ENCODE measurements at places on chromosomes 16 and 17. TPM values are rescaled to one million over a fixed set of nuclear protein-coding genes. Genes with fewer than 3 reads are reported as not detected.

DNA sequence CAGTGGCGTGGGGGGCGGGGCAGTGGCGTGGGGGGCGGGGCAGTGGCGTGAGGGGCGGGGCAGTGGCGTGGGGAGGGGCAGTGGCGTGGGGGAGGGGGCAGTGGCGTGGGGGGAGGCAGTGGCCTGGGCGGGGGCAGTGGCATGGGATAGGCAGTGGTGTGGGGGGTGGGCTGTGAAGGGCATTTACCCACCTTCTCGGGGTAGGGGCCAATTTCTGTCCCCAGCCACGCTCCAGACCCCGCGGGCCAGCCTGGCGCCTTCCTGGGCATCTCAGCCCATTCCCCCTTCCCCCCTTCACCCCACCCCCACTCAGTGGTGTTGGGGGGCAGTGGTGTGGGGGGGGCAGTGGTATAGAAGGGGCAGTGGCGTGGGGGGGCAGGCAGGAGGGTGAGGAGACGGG lies 92.7 kb downstream of the LITAF start:
- DNase-seq, result peak; percentile 70

GRCh38 chr16:86727131-86727530 lies 148.8 kb downstream of the FOXL1 start:
- DNase-seq, result no peak

GRCh38 chr17:37086334-37086733 lies 137.6 kb downstream of the AATF start:
- no peak for DNase-seq

GRCh38 chr16:1088295-1089170 lies 7.5 kb downstream of the C1QTNF8 start:
- DNase-seq, result no peak

DNA sequence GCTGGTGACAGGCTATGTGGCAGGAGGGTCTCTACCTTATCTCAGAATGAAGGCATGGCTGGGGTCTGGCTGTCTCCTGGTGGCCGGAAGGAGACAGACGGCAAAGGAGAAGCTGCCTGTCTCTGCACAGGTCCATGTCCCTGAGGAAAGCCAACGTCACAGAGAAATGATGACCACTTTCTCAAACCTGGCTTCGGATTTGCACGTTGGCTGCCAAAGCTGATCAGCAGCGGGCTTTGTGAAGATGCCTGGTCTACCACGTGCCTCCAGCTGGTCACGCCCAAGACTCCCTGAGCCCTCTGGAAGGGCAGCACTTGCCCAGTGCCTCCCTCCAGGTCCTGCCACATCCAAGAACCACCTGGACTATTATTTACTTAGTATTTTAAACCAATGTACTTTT lies 8.4 kb downstream of the DEXI start:
- no peak for DNase-seq

- no peak for DNase-seq
Measured at GRCh38 chr17:3896108-3896967, 3.5 kb upstream of the CAMKK1 start.

DNA sequence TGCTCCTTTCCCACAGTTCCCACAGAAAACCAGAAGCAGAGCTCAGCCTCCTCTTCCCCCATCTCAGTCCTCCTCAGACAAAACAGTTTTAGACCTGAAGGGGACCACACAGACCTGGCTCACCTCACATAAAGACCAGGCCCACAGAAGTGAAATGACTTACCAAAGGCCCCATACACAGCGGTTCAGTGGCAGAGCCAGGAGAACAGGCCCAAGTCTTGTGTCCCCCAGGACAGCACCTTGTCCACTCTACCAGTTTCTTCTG lies 5.3 kb downstream of the UBTF start:
- no peak for DNase-seq

DNA sequence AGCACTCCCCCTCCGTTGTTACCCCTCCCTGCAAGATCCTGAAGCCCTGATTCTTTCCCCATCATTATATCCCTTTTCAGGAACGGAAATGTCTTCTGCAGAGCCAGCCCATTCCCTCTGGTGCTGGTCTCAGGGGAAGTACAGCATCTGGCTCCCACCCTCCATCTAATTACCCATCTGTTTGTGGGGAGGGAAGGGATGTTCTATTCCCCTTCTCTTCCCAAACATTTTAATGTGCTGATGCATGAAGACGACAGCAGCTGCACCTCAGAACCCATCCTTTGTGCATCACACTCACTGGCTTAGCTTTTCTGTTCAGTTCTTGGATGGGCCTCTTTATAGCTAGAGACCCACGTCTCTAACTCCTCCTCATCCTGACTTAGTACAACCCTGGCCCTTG lies 367.2 kb downstream of the CDH13 start:
- no peak for DNase-seq

DNA sequence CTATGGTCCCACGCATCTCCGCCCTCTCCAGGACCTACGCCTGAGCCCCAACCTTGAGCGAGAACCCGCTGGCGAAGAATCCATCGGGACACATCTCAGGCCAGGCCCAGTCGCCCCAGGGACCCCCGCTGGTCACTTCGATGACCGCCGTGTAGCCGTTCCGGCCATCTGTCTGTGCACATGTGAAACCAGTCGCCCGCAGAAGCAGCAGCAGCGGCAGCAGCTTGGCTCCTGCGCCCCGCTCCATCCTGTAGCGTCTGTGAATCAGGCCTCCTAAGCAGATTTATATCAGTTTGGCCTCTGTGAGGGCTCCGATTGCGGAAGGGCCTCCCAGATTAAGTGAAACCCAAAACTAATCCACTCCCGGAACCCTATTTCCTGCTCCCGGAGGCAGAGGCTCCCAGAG lies at the start of gene VMO1:
Gene VMO1 (minus strand): TSS at position 259 of the 406 bp plus-strand sequence. CDS start 12 bp downstream, at position 247.
- peak; percentile 73 for DNase-seq

DNA sequence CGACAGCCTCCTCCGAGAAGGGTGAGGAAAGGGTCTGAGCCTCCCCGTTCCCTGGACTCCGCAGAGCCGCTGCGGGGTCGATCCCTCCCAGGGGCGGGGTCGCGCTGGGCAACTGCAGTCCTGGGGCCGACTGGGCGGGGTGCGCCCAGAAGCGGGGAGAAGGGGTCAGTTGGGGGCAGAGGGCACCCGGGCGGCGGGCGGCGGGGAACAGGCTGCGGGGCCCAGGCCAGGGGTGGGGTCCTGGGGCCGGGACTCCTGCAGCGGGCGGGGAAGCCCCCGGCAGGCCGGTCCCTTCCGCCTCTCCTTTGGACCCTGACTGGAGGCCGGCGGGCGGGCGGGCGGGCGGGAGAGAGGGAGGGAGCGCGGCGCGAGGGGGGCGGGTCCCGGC lies 352 bp downstream of the GGNBP2 start:
- no peak for DNase-seq

GRCh38 chr16:31453255-31454204 lies 5.8 kb upstream of the ARMC5 start:
- no peak for DNase-seq

GRCh38 chr16:8764525-8765250 lies 32.8 kb downstream of the TMEM186 start:
- no peak for DNase-seq

- DNase-seq, result peak; percentile 71
Measured at GRCh38 chr17:49993423-49994060, 1.5 kb downstream of the DLX3 start.

DNA sequence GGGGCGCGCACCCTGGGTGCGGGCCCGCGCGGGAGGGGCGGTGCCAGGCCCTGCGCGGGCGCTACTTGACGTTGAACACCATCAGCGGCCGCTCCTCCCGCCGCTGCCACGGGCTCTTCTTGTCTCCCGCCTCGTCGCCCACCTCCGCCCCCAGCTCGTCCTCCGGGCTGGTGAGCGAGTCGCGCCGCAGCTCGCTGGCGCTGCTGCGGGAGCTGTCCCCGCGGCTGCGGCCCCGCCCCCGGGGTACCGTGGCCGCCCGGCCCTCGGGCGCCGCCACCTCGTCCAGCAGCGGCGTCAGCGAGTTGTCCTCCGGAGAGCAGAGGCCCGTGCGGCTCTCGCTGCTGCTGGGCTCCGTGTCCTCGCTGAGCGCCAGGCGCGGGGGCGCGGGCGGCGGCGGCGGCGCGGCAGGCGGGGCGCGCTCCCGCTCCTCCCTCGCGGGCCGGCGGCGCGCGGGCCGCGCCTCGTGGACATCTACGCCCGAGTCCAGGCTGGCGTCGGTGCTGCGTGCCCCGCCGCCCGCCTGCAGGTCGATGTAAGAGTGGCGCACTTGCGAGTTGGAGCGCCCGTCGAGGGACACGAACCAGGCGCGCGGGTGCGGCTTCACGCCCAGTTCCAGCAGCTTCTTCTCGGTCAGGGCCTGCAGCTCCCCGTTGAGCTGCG lies 8.7 kb downstream of the GRN start:
- DNase-seq, result no peak

- DNase-seq, result no peak
Measured at GRCh38 chr16:67084345-67085028, 25.3 kb upstream of the PHAF1 start.

DNA sequence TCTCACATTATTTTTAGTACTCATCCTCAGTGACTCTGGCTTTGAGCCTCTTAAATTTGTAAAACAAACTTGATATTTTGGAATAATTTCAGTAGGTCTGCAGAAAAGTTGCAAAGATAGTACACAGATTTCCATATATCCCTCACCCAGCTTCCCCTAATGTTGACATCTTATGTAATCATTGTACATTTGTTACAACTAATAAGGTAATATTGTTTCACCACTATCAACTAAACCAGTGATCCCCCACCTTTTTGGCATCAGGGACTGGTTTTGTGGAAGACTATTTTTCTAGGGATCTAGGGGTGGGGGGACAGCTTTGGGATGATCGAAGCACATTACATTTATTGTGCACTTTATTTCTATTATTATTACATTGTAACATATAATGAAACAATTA lies 391.2 kb downstream of the CA10 start:
- no peak for DNase-seq

GRCh38 chr17:67435786-67436185 lies 58.7 kb downstream of the PITPNC1 start:
- no peak for DNase-seq

GRCh38 chr17:56717471-56717870 lies 116.2 kb downstream of the C17orf67 start:
- DNase-seq, result no peak

DNA sequence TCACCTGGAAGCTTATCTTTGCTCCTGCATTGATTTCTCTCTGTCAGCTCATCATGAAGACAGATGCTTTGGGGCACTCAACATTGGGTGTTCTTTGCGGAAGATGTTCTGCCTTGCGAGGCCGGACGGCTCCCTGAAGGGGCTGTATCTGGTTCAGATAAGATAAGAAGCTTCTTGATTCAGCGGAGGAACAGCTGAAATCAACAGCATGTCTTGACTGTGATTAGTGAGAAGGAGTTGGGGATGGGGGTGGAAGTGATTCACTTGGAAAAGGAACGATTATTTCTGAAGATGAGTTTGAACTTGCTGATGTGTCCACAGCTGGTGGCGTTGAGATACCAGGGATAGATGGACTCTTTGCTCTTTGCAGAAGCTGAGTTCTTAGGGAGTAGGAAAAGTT lies 126.9 kb upstream of the WSCD1 start:
- no peak for DNase-seq

DNA sequence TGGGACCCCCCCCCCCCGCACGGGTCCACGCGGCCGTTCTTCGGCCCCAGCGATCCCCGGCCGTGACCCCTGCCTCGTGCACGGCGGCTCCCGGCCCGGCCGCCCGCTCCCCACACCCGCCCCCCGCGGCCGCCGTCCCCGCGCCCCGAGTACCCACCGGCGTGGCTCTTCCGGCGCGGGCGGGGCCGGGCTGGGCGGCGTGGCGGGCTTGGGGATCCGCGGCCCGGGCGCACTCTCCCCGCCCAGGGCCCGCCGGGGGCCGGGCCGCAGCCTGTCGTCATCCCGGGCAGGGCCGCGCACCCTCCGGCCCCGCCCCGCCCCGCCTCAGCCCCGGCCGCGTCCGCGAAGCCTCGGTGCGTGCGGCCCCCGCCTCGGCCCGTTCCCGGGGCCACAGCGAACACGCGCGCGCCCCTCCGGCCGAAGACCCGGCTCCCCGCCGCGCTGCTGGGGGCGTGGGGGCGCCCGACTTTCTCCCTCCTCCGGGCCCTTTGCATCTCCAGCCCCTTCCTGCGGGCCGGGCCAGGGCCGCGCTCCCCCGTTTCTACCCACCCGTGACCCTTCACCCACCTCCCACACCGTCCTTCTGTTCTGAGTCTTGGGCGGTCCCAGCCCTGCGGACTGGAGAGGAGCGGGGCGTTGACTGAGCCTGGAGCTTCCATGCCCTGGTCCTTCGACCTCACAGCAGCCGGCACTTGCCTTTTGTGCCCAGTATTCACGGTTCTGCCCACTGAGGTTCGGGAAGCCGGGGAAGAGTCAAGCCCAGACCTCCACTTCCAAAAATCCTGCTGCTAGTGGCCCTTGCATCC lies 840 bp downstream of the MYO1C start:
- DNase-seq, result peak; percentile 96

DNA sequence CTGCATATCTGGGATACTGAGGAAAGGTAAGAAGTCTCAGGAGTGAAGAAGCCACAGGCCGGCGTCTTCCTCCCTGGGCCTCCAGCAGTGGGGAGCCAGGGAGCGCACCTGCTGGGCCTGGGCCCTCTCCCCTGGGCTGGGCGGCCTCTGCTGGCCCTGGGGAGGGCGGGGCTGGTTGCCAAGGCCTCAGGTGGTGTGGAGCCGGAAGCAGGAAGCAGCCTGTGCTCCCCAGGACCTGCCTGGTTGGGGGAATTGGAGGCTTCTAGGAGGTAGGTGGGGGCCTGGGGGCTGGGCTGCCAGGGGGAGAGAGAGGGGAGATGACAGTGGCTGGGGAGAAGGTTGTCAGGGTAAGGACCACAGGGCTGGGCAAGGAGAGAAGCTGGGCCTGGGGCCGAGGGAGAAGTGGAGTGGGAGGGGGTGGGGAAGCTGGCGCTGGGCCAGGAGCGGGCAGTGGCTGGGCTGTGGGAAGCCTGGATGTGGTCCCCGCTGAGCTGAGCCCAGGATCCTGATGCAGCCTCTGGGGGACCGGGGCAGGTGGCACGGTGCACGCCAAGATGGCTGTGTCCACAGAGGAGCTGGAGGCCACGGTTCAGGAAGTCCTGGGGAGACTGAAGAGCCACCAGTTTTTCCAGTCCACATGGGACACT lies at the start of gene SMIM22:
Gene SMIM22 (plus strand): TSS at position 189 of the 647 bp plus-strand sequence. CDS start 366 bp downstream, at position 555.
- DNase-seq, result peak; percentile 65

- no peak for DNase-seq
Measured at GRCh38 chr16:27251541-27252205, 16.9 kb downstream of the NSMCE1 start.

KREMEN2 gene
- polyA plus RNA-seq, result 0.77 TPM

SLC12A3 gene
- polyA plus RNA-seq, result not detected

HS3ST3A1 gene
- polyA plus RNA-seq, result 22.6 TPM

ZNF778 gene
- polyA plus RNA-seq, result 10.8 TPM

PROCA1 gene
- polyA plus RNA-seq, result 7.1 TPM

B9D1 gene
- polyA plus RNA-seq, result 75.0 TPM

MT1F gene
- 13.0 TPM for polyA plus RNA-seq

COPZ2 gene
- polyA plus RNA-seq, result 31.2 TPM

CACNA1H gene
- polyA plus RNA-seq, result not detected

XYLT1 gene
- 16.6 TPM for polyA plus RNA-seq

MMP25 gene
- polyA plus RNA-seq, result 0.05 TPM

ZCCHC14 gene
- 5.7 TPM for polyA plus RNA-seq

CD300LB gene
- not detected for polyA plus RNA-seq

VMO1 gene
- polyA plus RNA-seq, result 1.3 TPM

KRTAP3-2 gene
- not detected for polyA plus RNA-seq

NTN3 gene
- polyA plus RNA-seq, result 0.28 TPM

ZNF205 gene
- 9.7 TPM for polyA plus RNA-seq

Measured in SK-N-SH (cell line).